ENCODE measurements at places on chromosomes 12 and 14.

- no peak for DNase-seq
These were observed 863.3 kb downstream of the BCL11B start for GRCh38 chr14:98408713-98409112.

- no peak for DNase-seq
These were observed 15.6 kb downstream of the HIP1R start for GRCh38 chr12:122850695-122851350.

- DNase-seq, result no peak
These were observed 108.8 kb upstream of the ARHGAP5 start for GRCh38 chr14:31968107-31968810.

DNA sequence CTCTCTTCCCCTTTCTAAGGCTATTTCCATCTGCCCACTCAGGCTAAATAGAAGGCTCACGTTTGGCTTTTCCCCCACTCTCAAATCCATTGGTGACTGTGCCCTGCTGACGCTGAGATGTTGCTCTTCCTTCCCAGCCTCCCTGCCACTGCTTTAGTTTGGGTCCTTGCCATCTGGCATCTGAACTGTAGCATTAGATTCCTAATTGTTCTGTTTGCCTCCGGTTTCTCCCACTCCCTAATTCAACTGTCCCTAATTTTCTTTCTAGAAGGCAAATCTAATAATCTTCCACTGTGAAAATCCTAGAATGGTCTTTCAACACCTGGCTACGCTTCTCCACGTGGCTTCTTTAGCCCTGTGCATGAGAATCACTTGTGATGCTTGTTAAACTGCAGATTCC, 37.6 kb upstream of the SMOC1 start:
- no peak for DNase-seq

DNA sequence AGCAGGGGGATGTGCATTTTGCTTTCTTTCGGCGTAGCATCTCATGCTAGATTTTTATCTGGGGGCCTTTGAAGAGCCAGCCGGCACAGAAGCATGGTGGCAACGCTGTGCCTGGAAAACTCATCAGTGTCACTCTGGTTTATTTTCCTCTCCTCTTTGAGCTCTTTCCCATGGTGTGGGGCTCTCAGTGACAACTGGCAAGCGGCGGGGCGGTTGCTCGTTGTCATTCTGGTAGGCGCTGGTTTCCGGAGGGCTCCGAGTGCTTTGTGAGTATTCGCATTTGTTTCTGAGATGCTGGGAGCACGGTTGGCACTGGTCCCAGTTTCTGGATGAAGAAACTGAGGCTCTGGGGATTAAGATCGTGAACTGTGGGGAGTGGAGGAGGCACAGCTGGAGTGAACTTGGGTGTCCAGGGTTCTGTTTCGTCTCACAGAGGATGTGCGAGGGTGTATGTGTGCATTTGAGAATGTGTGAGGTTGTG, 23.3 kb downstream of the TPCN1 start:
- DNase-seq, result no peak

DNA sequence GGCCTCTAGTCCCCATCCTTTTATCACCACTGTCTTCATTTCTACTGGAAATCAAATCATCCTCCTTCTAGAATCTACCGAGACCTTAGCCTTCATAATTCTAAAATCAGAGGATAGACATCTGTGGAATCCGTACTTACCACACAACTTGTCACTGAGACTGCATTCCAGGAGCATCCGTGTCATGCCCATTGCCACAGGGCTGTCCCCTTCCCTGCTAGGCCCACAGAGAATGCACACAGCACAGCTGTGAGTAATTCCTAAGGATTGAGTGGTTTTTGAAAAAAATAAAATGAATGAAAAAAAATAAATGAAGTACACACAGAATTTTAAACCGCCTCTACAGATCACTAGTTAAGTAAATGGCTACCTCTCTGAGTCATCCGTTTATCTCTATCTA, 21.0 kb upstream of the MAGOHB start:
- DNase-seq, result no peak

GRCh38 chr12:54385251-54385914, 850 bp upstream of the ZNF385A start:
- DNase-seq, result no peak

DNA sequence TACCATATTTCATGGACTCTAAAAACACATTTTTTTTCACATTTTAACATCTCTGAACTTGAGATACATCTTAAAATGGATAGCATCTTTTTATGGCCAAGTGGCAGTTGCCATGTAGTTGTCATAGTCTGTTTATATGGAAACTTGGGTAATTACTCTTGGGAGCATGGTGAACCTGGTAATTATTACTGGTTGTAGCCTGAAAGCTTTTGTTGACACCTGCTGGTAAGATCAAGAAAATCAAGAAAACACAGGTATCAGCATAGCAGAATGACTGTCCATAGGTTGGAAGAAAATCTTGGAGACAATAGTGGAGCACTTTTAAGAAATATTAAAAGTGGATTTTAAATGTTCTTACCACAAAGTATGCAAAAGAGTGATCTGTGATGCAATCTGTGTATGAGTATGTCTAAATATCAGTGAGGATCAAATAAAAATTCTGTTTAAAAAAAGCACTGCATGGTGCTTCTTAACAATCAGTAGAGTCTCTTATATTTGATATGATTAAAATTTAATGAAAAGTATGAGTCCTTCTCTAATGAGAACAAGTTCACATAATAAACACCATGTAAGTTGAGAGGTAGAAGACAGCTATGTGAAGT, 44.2 kb downstream of the TTC8 start:
- no peak for DNase-seq

DNA sequence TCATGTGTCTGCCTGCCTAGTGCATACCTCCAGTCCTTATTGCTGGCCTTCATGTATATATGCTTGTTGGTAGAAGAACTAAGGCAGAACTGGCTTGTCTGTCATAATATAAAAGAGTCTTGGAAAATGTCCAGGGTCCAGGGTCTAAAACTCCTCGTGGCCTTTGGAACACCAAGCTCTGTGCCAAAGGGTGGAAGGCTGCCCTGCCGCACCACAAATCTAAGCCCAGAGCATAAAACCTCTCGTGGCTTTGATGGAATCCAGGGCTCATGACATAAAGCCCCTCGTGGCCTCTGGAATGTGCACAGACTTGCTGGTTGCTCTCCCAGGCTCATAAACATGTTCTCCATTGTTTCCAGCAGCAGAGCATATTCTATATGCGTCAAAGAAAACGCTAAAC, 107.9 kb downstream of the BBS10 start:
- no peak for DNase-seq

DNA sequence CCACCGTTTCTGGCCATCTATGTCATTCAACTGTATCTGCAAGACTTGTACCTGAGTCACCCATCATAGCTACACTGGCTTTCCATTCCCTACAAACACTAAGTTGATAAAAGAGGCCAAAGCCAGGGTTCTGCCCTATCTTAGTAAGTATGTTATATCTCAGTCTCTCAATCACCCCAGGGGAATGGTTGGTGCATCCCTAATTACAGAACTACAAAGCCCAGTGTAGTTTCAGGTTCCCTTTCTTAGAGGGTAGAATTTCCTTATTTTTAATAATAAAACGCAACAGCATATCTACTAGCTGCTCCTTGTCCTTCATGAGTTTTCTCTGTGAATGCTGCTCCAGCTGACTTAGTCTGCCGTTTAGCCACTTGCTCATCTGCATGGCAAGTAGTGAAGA, 57.6 kb downstream of the ST8SIA1 start:
- DNase-seq, result no peak

DNA sequence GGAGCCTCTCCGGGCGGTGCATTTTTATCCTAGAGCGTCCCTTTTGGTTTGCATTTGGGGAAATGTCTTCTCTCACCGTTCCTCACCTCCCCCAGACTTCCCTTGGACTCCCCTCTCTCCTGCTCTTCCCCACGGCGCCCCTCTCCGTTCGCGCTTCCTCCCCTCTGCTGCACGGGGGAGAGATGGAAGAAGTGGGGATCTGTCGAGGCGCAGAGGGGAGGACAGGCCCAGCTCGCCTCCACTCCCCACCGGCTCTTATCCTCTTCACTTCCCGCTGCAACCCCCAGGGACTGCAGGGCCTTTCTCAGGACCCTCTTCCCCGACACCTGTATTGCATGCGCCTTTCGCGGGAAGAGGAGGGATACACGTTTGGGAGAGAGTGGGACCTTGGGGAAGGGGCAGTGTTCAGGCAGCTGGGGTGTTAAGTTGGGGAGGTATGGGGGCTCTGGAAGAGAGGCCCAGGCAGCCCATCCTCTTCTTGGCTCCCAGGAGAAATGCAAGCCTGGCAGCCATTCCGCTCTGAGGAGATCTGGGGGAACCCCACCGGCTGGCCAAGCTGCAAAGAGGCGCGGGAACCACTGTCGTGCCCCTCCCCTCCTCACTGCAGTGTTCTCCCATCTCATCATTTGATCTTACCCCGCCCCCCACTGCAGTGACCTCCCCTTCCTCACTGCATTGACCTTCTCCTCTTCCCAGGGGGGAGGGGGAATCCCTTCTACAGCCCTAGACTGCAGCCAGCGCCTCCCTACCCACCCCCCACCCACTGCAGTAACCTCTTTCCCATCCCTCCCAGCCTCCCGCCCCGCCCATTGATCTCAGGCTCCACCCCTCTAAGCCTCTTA, 788 bp downstream of the ENO2 start:
- DNase-seq, result no peak

- no peak for DNase-seq
These were observed 58.8 kb downstream of the ERGIC2 start for GRCh38 chr12:29322157-29322556.

- DNase-seq, result no peak
These were observed 84.5 kb downstream of the VRK1 start for GRCh38 chr14:96881713-96882112.

- no peak for DNase-seq
These were observed 379.5 kb downstream of the LRFN5 start for GRCh38 chr14:41986083-41986645.

- DNase-seq, result no peak
These were observed 20.4 kb downstream of the FOS start for GRCh38 chr14:75299059-75299458.

DNA sequence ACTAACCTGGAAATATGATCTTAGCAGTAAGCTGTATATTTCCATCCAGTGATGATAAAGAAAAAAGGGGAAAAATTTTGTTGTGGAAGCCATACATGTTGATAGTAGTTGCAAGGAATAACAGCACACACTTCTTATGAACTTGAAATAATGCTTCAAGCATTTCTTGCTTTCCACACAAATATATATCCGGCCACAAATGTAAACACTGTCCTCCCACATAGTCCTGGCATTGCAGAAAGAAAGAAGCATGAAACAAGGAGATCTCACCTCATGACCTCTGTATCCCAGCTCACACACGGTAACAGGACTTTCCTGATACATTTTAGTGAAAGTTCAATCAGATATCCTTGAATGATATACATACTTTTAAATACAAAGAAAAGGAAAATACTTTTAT, 56.0 kb downstream of the LLPH start:
- DNase-seq, result no peak

Data from stimulated activated CD8-positive, alpha-beta memory T cell treated with anti-CD3 and anti-CD28 coated beads, Interleukin-7, amount 100 ng/mL, for 4 hours (primary cell).